Stimulated activated CD4-positive, alpha-beta T cell treated with anti-CD3 and anti-CD28 coated beads, Interleukin-4, amount 100 ng/mL, for 24 hours (primary cell): ENCODE measurements at places on chromosomes 4 and X.

DNA sequence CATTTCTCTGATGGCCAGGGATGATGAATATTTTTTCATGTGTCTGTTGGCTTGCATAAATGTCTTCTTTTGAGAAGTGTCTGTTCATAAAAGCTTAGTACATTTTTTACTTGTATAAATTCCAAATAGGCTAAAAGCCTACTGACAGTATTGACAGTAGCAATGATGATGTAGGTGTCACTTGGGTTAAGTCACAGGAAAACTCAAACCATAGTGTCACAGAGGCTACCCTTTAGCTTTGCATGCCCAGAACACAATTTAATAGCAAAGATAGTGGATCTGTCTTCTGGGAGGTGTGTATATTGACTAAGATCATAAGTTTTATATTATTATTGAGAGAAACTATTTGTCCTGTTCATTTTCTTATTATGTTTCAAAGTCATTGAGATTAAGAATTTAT is 8.1 kb downstream of the RP2 start:
- DNase-seq: no peak

- DNase-seq: no peak
These were observed 155.5 kb downstream of the PDGFRA start for GRCh38 chr4:54384563-54384962.

GRCh38 chr4:102623622-102624021 is 122.5 kb downstream of the NFKB1 start:
- no peak for DNase-seq

GRCh38 chr4:189117426-189117825 is 823.2 kb upstream of the FRG1 start:
- DNase-seq: no peak

DNA sequence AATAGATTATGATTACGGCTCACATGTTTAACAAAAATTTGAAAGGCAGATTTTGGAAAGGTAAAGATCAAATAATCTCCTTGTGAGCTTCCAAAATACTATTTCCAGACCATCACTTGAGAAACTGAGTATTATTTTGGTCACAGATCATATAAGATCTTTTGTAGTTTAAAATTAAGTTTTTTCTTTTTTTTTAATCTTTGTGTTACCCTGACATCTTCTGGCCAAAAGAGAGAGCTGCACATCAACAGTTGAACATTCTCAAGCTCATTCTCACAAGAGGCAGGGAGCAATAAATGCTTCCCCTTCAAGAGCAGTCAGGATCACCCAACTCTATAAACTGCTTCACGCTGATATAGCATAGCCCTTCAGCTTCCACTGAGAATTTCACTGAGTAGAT is 15.9 kb downstream of the TMEM192 start:
- no peak for DNase-seq

- DNase-seq: no peak
These were observed 37.9 kb upstream of the GYPA start for GRCh38 chr4:144178414-144178813.

DNA sequence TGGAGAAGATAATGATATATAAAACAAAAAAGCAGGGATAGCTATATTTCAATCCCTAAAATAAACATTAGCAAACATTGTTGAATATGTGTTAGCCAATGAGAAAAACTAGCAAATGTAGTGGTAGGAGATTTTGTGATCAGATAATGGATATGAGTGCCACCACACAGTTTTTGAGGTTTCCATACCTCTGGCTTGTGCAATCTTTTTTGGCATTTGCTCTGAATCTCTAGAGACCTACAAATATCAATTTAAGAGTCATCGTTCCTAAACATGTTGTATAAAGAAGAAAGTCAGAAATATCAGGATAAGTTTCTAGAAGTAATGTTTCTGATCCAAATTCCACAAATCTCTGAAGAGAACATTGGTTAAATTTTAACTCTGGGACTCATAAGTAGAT is 308.7 kb downstream of the PDGFC start:
- no peak for DNase-seq

- no peak for DNase-seq
These were observed 25.5 kb downstream of the PTPN13 start for GRCh38 chr4:86619656-86620055.

- no peak for DNase-seq
These were observed 122.5 kb upstream of the MAMLD1 start for GRCh38 chrX:150240643-150240970.

DNA sequence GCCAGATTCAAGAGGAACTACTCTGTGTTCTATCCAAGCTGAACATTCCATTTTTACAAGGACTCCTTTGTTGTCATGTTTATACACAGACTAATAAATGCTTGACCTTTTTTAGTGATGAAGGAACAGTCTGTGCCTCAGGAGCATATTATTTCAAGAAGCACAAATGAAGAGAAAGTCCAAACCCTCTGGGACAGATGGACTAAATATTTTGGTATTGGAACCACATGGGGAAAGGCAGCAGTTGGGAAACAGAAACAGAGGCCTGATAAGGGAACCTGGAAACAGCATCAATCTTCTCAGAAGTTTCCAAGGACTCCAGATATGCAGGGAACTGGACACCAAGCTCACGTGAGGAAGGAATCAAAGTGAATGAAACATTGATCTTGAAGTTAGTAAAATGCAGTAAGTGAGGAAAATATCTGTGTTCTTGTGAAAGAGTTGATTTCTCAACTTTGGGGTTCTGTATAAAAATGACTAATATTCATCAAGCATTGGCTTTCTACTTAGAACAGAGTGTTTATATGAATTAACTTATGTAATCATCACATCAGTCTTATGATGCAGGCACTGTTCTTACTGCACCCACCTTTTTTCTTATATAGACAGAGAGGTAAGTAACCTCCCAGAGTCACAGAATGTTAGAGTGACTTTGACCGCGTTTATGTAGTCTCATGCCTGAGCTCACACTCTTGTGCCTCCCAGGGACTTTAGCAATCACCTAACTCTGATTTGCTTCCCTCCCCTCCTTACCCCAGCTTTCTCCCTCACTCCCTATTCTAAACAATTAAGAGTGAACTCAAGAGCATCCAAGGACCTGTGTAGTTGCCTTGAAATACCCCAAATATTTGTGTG is 148.9 kb upstream of the JADE1 start:
- no peak for DNase-seq

DNA sequence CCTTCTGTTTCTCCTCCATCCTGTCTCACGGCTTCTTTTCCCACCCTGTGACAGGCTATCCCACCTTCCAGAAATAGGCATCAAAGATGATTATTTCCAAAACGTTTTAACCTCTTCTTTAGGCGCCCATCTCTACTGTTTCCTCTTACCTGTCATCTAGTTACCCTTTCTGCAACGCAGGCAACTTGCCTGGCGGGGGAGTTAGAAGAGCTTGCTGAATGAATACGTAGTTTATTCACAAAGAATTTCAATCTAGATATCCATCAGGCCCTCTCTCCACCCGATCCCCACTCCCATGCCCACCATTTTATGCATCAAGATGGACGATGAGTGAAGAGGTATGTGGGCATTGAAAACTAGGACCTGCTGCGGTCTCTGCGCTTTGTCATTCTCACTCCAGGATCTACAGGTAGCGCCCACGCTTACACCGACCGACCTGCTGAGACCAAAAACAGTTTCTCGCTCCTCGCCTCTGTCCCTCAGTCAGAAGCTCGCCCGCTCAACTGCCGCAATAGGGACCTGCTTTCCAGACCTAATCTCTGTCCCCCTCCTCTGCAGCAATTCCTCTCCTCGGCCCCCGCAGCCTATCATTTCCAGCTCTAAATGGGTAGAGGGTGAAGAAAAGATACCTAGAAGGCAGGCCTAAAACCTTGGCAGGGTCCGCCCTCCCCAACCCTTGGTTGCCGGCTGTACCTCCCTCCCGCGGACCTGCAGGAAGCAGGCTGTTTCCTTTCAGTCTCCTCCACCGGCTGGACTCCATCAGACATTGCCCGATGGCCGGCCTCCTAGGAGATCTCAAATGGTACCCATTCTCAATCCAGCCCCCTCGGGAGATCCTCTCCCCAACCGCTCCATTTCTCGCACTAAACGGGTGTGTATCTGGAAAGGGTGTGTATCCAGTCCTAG is 624 bp downstream of the BEX5 start:
- peak; percentile 7 for DNase-seq

DNA sequence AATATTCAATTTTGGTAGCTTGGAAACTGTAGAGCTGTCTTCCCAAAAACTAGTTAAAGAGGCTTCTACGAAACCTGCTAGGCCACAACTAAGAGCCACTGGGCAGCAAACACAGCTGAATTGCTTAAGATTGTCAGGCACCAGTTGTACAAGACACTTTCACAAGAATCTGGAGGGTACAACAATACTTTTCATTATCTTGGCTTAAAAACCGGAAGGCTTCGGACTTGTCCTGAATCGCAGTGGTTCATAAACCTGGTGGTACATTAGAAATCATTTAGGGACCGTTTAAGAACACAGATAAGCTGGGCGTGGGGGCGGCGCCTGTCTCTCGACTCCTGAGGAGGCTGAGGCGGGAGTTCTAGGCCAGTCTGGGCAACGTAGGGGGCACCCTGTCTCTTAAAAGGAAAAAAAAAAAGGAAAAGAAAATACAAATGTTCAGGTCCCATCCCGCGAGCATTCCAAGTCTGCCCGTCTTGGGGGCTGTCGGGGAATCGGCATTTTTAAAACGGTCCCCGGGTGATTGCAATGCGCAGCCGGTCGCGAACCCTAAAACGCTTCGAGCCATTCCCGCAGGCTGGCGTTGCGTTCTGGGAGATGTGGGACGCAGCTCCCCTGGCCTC is 763 bp downstream of the PYURF start:
- peak; percentile 50 for DNase-seq
